ENCODE measurements at places on chromosomes 1 and 21. TPM values are rescaled to one million over a fixed set of nuclear protein-coding genes. Genes with fewer than 3 reads are reported as not detected.

The TAL1 gene
- not detected for total RNA-seq

DNA sequence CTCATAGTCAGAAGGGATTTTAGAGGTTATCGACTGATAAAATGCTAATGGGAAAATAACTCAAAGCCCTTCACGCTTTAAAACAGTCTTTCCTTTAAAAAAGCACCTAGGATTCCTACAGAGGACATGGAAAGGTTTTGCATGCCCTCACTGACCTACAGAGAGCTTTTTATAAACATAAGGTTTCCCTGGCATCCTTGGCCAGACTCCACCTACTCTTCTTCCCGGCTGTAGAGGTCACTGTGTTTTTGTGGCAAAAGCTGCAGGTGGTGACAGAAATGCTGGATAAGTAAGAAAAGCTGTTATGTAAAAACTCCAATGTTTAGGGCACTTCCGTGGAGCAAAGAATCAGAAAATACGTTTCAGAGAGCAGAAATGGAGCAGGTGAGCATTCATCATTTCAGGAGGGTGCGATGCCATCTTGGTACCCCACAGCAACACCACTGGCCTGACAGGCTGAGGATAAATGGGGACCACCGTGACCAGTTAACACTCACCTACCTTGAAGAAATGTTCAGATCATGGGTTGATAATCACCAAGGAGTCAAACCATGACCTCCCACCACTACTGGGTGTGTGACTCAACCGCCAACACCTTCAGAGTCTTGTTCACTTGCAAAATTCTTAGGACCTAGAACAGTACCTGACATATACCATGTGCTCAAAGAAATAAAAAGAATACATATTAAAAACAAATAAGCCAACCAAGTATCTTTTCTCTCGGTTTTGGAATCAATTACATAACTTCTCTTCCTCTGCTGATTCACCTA is 46.6 kb downstream of the SSBP3 start:
- H3K36me3 ChIP-seq = peaks cover 17% of the 10 kb centered on the region
- no peaks in the 10 kb centered on the region for H3K27me3 ChIP-seq
- H3K4me1 ChIP-seq = peaks cover 94% of the 10 kb centered on the region
- H3K4me3 ChIP-seq = no peak overlapping the region
- no peak for DNase-seq

DNA sequence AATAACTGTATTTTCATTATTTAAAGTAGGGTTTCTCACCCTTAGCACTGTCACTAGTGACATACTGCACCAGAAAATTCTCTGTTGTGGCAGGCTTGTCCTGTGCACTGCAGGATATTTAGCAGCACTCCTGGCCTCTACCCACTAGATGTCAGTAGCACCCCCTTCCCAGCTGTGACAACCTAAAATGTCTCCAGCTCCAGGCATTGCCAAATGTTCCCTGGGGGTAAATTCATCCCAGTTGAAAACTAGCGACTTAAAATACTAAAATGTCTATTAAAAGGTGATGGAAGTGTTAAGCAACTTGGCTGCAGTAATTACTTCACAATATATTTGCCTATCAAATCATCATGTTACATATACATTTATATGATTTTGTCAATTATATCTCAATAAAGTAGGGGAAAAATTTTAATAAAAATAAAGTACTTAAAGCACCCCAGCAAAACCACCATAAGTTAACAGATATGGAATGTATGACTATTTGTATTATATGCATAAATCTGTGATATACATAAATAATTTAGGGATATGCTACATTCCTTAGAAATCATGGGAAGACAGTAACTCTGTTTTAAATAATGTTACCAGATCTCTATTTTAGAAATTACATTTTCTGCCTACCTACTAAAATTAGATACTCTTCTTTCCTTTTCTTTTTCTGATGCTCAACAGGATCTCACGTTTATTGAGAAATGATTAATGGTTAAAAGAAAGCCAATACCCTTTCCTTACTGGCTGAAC is 74.6 kb downstream of the ARID4B start:
- DNase-seq = peak; percentile 12
- no peaks in the 10 kb centered on the region for H3K27me3 ChIP-seq
- peaks cover 43% of the 10 kb centered on the region for H3K4me1 ChIP-seq
- H3K4me3 ChIP-seq = no peak overlapping the region
- peak overlapping the region; percentile 88 for H3K27ac ChIP-seq

- peaks cover 88% of the 10 kb centered on the region for H3K36me3 ChIP-seq
- no peak overlapping the region for H3K4me3 ChIP-seq
- no peaks in the 10 kb centered on the region for H3K27me3 ChIP-seq
- peak overlapping the region; percentile 41 for H3K27ac ChIP-seq
These were observed 29.4 kb upstream of the MX1 start for GRCh38 chr21:41396558-41397075.

- H3K27me3 ChIP-seq = peaks cover 1% of the 10 kb centered on the region
- H3K4me3 ChIP-seq = no peak overlapping the region
- no peaks in the 10 kb centered on the region for H3K36me3 ChIP-seq
- H3K27ac ChIP-seq = no peak overlapping the region
These were observed 12.1 kb downstream of the RGS1 start for GRCh38 chr1:192587386-192588266.

DNA sequence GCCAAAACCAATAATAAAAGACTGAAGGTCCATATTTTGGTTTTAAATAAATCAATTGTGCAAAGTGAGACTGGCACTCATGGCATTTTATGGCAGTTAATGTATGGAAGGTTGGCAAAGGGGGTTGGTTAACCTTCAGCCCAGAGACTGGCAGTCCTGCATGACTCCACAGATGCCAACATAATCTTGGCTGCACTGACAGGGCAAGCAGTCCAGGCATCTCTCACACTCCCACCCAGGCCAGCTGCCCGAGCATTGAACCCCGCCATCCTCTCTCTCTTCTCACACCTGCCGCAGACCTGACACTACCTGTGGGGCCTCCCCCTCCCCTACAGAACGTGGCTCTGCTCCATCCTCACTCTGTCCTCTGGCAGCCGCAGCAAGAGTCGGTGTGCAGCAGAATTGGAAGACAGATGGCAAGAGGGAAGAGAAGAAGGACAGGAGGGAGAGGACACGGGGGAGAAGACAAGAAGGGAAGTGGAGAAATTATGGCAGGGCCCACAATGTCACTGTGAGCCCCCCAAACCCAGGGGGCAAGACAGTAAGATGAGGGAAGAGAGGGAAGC is 43.7 kb downstream of the ITPKB start:
- peaks cover 83% of the 10 kb centered on the region for H3K36me3 ChIP-seq
- H3K27ac ChIP-seq = peak overlapping the region; percentile 98
- no peak for DNase-seq
- peak overlapping the region; percentile 2 for H3K4me3 ChIP-seq

GRCh38 chr1:81543764-81544163 is 257.0 kb upstream of the ADGRL2 start:
- H3K27me3 ChIP-seq = peaks cover 8% of the 10 kb centered on the region
- DNase-seq = no peak
- no peaks in the 10 kb centered on the region for H3K36me3 ChIP-seq
- no peak overlapping the region for H3K27ac ChIP-seq

DNA sequence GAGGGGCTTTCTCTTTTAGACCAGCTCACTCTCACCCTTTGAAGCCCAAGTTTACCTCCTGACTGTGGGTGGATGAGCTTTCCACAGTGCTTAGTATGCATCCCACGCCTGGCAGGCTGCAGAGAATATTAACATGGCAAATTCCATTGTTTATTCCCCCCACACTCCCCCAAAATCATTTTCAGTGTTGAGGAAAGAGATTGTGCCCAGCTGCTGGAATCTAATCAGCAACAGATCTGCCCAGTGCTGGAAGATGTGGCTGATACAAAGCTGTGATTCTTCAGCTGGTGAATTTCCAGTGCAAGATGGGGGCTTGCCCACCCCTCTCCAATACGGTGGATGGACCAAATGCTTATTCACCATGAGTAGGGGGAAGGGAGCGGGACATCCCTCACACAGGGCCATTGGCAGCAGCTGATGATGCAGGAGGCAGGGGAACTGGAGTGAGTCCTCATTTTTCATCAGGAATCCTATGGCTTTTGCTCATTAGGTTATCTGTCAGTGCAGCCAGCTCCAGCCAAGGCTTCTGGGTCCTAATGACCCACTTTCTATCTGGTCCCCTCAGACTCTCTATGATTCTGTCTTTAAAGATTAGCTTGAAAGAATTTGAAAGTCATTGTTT is 39.7 kb upstream of the KCNA3 start:
- no peaks in the 10 kb centered on the region for H3K36me3 ChIP-seq
- no peak overlapping the region for H3K4me3 ChIP-seq
- no peak overlapping the region for H3K27ac ChIP-seq
- no peak for DNase-seq
- H3K4me1 ChIP-seq = peaks cover 8% of the 10 kb centered on the region
- no peaks in the 10 kb centered on the region for H3K27me3 ChIP-seq

DNA sequence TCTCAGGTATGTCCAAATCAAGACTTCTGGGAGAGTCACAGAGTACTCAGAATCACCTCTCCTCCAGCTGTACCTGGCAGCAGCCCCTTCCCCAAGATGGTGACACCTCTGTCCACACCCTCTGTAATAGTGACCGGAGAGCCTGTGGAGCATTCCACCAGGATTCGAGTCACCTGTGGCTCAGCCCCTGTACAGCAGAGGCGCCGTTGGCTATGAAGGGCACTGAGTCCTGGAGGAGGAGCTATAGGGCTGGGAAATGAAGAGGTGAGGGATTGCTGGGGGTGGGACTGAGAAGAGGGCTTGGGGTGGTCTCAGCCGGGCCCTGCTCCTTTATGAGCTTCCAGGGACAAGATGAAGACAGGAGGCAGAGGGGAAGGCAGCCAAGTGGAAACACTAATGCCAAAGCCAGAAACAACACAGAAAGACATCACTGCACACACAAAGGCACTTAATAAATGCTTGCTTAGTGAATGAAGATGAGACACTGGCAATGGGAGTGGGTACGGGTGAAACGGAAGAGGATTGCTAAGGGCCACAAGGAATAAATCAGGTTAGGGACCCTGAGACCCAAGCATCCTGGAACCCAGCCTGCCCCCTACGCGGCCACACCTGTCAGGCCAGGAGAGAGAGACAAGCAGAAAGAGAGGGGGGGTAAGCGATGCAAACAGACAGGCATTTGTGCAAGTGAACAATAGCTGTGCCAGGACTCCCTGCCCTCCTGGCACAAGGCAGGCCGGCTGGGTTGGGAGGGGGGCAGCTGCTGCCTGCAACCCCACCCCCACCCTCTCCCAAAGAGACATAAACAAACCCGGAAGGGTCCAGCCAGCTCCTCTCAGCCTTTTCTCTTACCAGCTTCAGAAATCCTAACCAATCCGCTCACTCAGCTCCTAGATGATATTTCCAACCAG is 3.9 kb downstream of the ARHGEF2 start:
- H3K27me3 ChIP-seq = no peaks in the 10 kb centered on the region
- H3K4me3 ChIP-seq = peak overlapping the region; percentile 94
- peaks cover 36% of the 10 kb centered on the region for H3K36me3 ChIP-seq
- DNase-seq = no peak
- peaks cover 68% of the 10 kb centered on the region for H3K4me1 ChIP-seq
- H3K27ac ChIP-seq = peak overlapping the region; percentile 90

- no peak overlapping the region for H3K27ac ChIP-seq
- peaks cover 10% of the 10 kb centered on the region for H3K4me1 ChIP-seq
- DNase-seq = no peak
- H3K4me3 ChIP-seq = no peak overlapping the region
- H3K27me3 ChIP-seq = no peaks in the 10 kb centered on the region
These were observed 9.4 kb downstream of the PGM1 start for GRCh38 chr1:63602629-63603028.

DNA sequence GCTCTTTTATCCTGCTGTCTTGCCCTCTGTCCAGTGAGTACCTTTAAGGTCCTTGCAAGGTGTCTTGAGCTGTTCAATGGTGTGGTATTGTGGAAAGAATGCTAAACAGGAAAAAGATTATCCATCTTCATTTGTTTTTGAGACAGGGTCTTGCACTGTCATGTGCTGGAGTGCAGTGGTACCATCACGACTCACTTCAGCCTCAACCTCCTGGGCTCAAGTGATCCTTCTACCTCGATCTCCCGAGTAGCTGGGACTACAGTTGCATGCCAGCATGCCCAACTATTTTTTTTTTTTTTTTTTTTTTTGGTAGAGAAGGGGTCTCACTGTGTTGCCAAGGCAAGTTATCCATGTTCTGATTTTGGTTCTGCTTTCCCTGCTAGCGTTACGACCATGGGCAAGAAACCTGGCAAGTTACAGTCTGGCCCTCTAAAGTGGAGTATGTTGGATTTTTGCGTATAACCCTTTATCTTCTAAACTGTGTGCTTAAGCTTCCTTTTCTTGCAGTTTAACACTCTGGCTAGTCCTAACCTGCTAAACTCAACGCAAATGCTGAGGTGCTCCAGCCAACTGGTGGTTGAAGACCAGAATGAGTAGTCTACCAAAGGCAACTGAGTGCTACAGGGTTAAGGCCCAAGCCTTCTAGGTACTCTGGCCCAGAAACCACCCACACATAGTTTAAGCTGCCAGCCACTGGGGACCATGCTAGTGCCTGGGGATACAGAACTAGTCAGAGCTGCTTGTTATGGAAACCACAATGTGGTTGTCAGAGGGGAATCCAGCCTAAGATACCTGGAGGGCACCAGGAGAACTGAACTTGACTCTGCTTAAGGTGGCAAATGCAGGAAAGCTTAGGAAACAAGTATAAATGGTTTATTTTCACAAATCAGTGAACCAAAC is 7.9 kb downstream of the RPL11 start:
- peaks cover 38% of the 10 kb centered on the region for H3K4me1 ChIP-seq
- peaks cover 87% of the 10 kb centered on the region for H3K36me3 ChIP-seq
- H3K4me3 ChIP-seq = no peak overlapping the region

DNA sequence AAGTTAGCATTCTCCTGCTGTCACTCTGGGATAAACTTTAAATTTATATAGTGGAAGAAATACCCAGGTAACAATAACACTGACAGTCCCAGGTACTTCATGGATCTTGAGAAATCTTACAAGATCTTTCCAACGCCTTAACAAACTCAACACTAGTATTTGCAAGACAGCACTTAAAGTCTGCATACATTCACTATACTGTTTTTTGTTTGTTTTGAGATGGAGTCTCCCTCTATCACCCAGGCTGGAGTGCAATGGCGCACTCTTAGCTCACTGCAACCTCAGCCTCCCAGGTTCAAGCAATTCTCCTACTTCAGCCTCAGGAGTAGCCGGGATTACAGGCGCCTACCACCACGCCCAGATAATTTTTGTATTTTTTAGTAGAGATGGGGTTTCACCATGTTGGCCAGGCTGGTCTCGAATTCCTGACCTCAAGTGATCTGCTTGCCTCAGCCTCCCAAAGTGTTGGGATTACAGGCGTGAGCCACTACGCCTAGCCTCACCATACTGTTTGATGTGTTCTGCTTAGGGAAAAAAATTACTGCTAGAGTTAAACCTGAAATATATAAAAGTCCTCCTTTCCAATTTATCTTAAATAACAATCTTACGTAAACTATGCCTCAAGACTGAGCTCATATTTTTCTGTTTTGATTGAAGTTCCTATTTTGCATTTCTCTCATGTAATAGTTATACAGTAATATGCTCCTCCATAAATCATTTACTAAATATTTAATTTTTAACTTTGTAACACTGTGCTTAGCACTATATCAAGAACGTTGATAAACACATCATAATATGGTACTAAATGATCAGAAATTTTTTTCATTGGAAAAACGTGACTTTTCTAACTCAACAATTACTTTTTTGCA is 17.5 kb downstream of the EYA3 start:
- no peaks in the 10 kb centered on the region for H3K27me3 ChIP-seq
- H3K4me1 ChIP-seq = peaks cover 6% of the 10 kb centered on the region
- no peak overlapping the region for H3K4me3 ChIP-seq
- no peak for DNase-seq

- H3K27ac ChIP-seq = no peak overlapping the region
- H3K27me3 ChIP-seq = no peaks in the 10 kb centered on the region
- no peak for DNase-seq
- H3K4me1 ChIP-seq = peaks cover 20% of the 10 kb centered on the region
These were observed 14.5 kb upstream of the CBR3 start for GRCh38 chr21:36120304-36120888.

- H3K4me1 ChIP-seq = peaks cover 3% of the 10 kb centered on the region
- H3K27me3 ChIP-seq = no peaks in the 10 kb centered on the region
- H3K4me3 ChIP-seq = no peak overlapping the region
- H3K27ac ChIP-seq = no peak overlapping the region
- no peaks in the 10 kb centered on the region for H3K36me3 ChIP-seq
- DNase-seq = no peak
These were observed 20.9 kb downstream of the EPHX1 start for GRCh38 chr1:225830841-225831240.

Measured in naive thymus-derived CD8-positive, alpha-beta T cell (primary cell).